ENCODE measurements at places on chromosomes 7 and 10. TPM values are rescaled to one million over a fixed set of nuclear protein-coding genes. Genes with fewer than 3 reads are reported as not detected.

- H3K4me1 ChIP-seq: peaks cover 41% of the 10 kb centered on the region
- H3K27ac ChIP-seq: peak overlapping the region; percentile 89
- H3K27me3 ChIP-seq: no peaks in the 10 kb centered on the region
Observed at GRCh38 chr7:24821045-24821753, 63.9 kb upstream of the GSDME start.

BBS9 gene
- total RNA-seq: 23.5 TPM

SPDYE18 gene
- total RNA-seq: not detected

PNLIP gene
- not detected for total RNA-seq

- no peak for DNase-seq
- H3K4me3 ChIP-seq: no peak overlapping the region
- H3K36me3 ChIP-seq: no peaks in the 10 kb centered on the region
- no peaks in the 10 kb centered on the region for H3K27me3 ChIP-seq
- H3K27ac ChIP-seq: no peak overlapping the region
- peaks cover 5% of the 10 kb centered on the region for H3K4me1 ChIP-seq
Observed at GRCh38 chr10:35942057-35942456, 300.0 kb upstream of the FZD8 start.

UFSP1 gene
- total RNA-seq: 1.7 TPM

ADCYAP1R1 gene
- total RNA-seq: 0.64 TPM

DNA sequence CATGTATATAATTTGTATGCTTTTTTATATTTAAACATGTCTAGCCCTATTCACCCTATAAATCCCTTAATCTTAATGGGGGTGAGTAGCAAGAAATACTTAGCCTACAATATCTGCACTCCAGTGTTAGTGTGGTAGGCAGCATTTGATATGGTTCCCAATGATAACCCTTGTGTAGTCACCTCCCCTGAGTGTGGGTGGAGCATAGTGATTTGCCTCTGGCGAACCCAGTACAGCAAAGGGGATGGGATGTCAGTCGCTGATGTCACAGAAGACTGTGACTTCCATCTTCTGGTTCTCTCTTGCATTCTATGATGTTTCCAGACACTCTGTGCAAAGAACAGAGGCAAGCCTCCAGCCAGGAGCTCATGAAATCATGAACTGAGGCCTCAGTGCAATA, 211.2 kb downstream of the CRPPA start:
- DNase-seq: no peak
- H3K27ac ChIP-seq: no peak overlapping the region
- H3K27me3 ChIP-seq: no peaks in the 10 kb centered on the region
- no peak overlapping the region for H3K4me3 ChIP-seq
- H3K36me3 ChIP-seq: no peaks in the 10 kb centered on the region

ASB10 gene
- total RNA-seq: not detected

- H3K27me3 ChIP-seq: no peaks in the 10 kb centered on the region
- no peak for DNase-seq
- no peak overlapping the region for H3K4me3 ChIP-seq
- H3K4me1 ChIP-seq: no peaks in the 10 kb centered on the region
- H3K36me3 ChIP-seq: no peaks in the 10 kb centered on the region
Observed at GRCh38 chr7:52325237-52325636, 710.2 kb upstream of the POM121L12 start.

TRUB1 gene
- 13.5 TPM for total RNA-seq

TEX36 gene
- not detected for total RNA-seq

EVX1 gene
- total RNA-seq: not detected

DNA sequence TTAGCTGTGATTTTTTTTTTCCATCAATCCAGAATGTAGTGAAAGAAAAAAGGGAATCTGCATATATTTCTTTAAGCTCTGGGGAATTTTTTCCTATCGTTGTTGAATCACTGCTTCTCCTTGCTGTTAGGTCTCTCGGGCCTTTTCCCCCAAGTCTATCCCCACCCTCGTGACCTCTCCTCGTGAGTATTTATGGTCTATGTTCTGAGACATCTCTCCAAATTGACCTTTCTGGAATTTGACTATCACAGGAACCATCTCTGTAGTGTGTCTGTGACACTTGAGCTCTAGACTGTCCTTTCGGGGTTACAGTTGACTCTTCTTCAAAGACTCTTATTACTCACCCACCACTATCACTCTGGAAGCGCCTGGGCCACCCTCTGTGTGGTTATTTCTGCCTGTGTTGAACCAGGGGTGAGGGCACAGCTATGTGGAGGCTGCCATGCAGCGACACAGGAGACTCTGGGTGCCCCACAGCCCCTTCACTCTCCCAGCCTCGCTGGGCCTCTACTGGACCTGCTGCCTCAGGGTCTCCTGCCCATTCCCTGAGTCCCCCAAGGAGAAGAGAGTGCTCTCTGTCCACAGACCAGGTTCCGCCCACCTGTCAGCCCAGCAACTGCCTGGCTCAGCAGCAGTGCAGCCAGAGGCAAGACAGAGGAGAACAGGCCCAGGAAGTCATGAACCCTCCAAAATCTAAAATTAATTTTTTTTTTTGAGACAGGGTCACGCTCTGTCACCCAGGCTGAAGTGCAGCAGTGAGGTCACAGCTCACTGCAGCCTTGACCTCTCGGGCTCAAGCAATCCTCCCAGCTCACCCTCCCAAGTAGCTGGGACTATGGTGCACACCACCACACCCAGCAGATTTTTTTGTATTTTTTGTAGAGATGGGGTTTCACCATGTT, 45.7 kb upstream of the PTPRN2 start:
- no peak overlapping the region for H3K27ac ChIP-seq
- no peaks in the 10 kb centered on the region for H3K27me3 ChIP-seq
- H3K36me3 ChIP-seq: peaks cover 3% of the 10 kb centered on the region
- H3K4me3 ChIP-seq: no peak overlapping the region
- H3K4me1 ChIP-seq: no peaks in the 10 kb centered on the region

DNA sequence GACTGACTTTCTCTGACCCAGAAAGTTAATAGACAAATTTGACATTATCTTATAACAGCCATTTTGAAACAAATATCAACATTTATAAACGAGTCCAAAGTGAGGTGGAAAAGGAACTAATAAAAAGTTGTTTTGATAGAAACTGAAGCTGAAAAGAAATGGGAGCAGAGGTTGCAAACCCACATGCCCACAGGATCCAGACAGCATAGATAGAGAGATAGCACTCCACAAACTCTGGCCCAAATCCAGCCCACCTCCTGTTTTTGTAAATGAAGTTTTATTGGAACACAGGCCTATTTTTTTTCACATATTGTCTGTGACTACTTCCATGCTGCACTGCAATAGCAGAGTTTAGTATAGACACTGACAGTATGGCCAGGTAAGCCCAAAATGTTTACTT, 171.9 kb downstream of the PRKG1 start:
- H3K36me3 ChIP-seq: no peaks in the 10 kb centered on the region
- DNase-seq: no peak
- no peaks in the 10 kb centered on the region for H3K27me3 ChIP-seq
- no peak overlapping the region for H3K4me3 ChIP-seq
- H3K4me1 ChIP-seq: peaks cover 2% of the 10 kb centered on the region
- H3K27ac ChIP-seq: no peak overlapping the region

OR13A1 gene
- total RNA-seq: not detected

GRCh38 chr10:110773693-110774068, 98.0 kb upstream of the PDCD4 start:
- peak overlapping the region; percentile 52 for H3K27ac ChIP-seq
- H3K4me3 ChIP-seq: no peak overlapping the region
- H3K27me3 ChIP-seq: no peaks in the 10 kb centered on the region
- H3K4me1 ChIP-seq: peaks cover 17% of the 10 kb centered on the region
- no peak for DNase-seq

DNA sequence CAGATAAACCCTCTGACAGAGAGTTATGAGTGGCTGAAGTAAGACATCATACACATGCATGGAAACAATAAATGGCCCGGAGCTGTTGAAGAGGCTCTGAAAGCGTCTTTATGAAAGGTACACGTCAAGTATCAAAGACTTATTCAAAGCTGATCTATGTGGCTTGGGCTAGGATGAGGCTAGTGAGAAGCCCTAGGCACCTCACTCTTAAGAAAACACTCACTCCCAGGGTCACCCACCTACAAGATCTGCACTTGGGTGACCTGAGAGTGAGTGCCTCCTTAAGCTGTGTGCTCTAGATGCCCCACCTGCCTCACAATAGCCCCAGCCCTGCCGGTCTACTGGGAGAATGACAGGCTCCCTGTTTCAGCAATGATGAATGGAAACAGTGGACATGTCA, 1.1 kb upstream of the GIMAP1 start:
- no peaks in the 10 kb centered on the region for H3K27me3 ChIP-seq
- DNase-seq: no peak
- peaks cover 4% of the 10 kb centered on the region for H3K36me3 ChIP-seq
- peak overlapping the region; percentile 59 for H3K27ac ChIP-seq

- no peak overlapping the region for H3K4me3 ChIP-seq
- H3K36me3 ChIP-seq: no peaks in the 10 kb centered on the region
- no peaks in the 10 kb centered on the region for H3K27me3 ChIP-seq
- no peak overlapping the region for H3K27ac ChIP-seq
- no peak for DNase-seq
Observed at GRCh38 chr10:10959666-10960065, 58.0 kb upstream of the CELF2 start.

GRCh38 chr10:119176166-119176565, 2.4 kb downstream of the PRDX3 start:
- H3K4me3 ChIP-seq: no peak overlapping the region
- peaks cover 17% of the 10 kb centered on the region for H3K4me1 ChIP-seq
- H3K27me3 ChIP-seq: no peaks in the 10 kb centered on the region
- peaks cover 40% of the 10 kb centered on the region for H3K36me3 ChIP-seq
- no peak overlapping the region for H3K27ac ChIP-seq

DNA sequence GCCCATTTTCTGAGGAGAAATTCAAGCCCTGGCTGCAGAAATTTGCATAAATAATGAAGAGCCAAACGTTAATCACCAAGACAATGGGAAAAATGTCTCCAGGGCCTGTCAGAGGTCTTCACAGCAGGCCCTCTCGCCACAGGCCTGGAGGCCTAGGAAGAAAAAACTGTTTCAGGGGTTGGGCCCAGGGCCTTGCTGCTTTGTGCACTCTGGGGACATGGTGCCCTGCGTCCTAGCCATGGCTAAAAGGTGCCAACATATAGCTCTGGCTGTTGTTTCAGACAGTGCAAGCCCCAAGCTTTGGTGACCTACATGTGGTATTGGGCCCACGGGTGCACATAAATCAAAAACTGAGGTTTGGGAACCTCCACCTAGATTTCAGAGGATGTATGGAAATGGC, 8.0 kb downstream of the HPS1 start:
- H3K27ac ChIP-seq: no peak overlapping the region
- peaks cover 66% of the 10 kb centered on the region for H3K36me3 ChIP-seq
- no peaks in the 10 kb centered on the region for H3K27me3 ChIP-seq
- no peak for DNase-seq

HECTD2 gene
- total RNA-seq: 3.4 TPM

- H3K27ac ChIP-seq: no peak overlapping the region
- no peaks in the 10 kb centered on the region for H3K4me1 ChIP-seq
- no peak overlapping the region for H3K4me3 ChIP-seq
- no peak for DNase-seq
- H3K36me3 ChIP-seq: no peaks in the 10 kb centered on the region
Observed at GRCh38 chr10:24744946-24745345, 21.3 kb upstream of the ARHGAP21 start.

GRCh38 chr7:30412782-30413504, 65.6 kb downstream of the NOD1 start:
- no peak overlapping the region for H3K4me3 ChIP-seq
- peaks cover 10% of the 10 kb centered on the region for H3K4me1 ChIP-seq
- no peak for DNase-seq
- H3K27ac ChIP-seq: no peak overlapping the region
- no peaks in the 10 kb centered on the region for H3K36me3 ChIP-seq
- no peaks in the 10 kb centered on the region for H3K27me3 ChIP-seq

DNA sequence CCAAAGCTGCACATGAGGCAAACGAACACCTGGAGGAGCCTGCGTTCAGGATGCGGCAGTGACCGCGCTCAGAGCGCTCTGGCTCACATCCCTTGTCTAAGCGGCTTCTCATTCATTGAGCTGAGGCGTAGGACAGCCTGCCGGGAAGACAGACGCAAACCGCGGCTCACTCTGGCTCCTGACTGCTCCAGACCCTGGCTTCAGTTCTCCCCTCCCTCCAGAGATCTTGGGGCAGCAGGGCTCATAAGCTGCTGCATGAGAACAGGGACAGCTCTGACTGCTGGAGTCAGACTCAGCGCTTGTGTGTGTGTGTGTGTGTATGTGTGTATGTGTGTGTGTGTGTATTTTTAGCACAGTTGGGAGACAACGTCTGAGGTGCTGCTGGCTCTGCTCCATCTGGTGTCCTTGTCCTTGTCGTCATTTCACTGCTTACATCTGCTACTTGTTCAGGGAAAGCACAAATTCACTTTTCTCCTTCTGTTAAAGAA, 15.8 kb upstream of the LYZL2 start:
- peaks cover 14% of the 10 kb centered on the region for H3K27me3 ChIP-seq
- H3K4me1 ChIP-seq: no peaks in the 10 kb centered on the region
- DNase-seq: no peak
- no peak overlapping the region for H3K27ac ChIP-seq

GRCh38 chr10:88149906-88150305, 286.5 kb downstream of the PTEN start:
- H3K36me3 ChIP-seq: no peaks in the 10 kb centered on the region
- H3K4me3 ChIP-seq: no peak overlapping the region
- no peak for DNase-seq
- H3K27me3 ChIP-seq: no peaks in the 10 kb centered on the region
- no peak overlapping the region for H3K27ac ChIP-seq
- H3K4me1 ChIP-seq: peaks cover 30% of the 10 kb centered on the region

- no peak for DNase-seq
- no peak overlapping the region for H3K4me3 ChIP-seq
- no peaks in the 10 kb centered on the region for H3K27me3 ChIP-seq
- no peaks in the 10 kb centered on the region for H3K4me1 ChIP-seq
- no peaks in the 10 kb centered on the region for H3K36me3 ChIP-seq
Observed at GRCh38 chr7:18076461-18076860, 48.8 kb upstream of the PRPS1L1 start.

CYREN gene
- total RNA-seq: 35.0 TPM

SPDYE9 gene
- total RNA-seq: not detected

DNA sequence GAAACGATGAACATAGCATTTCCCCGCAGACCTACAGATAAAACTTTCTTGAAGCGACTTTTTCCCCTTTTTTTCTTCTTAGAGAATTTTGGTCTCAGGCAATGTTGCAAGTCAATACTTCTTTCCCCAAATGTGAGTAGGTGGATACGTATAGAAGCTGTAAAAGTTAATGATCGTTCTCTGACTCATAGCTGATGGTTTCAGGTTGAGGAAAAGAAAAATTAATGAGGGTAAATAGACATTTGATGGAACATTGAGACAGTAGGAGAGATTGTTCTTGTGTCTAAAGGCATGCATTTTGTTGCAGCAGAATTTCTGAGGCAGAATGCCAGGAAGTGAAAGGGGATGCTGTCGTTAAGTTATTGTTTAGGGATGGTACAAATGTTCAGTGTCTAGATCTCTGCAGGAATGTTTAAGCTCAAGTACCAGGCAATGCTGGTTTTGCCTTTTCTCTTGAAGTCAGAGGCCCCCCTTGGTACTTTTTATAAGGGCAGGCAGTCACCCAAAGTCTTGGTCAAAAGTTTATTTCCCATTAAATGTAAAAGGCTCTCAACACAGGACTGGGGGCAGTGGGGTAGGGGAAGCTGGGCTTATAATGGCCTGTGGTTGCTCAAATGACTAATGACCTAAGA, 9.3 kb downstream of the TCF7L2 start:
- H3K4me3 ChIP-seq: no peak overlapping the region
- no peak overlapping the region for H3K27ac ChIP-seq
- no peak for DNase-seq

NKX2-3 gene
- not detected for total RNA-seq
